ENCODE measurements at places on chromosomes 4 and X.
A peak's percentile ranks its signal among the peaks of the same experiment; 100 is the strongest.

- no peak for DNase-seq
These were observed 16.0 kb downstream of the MCF2 start for GRCh38 chrX:139691843-139692505.

DNA sequence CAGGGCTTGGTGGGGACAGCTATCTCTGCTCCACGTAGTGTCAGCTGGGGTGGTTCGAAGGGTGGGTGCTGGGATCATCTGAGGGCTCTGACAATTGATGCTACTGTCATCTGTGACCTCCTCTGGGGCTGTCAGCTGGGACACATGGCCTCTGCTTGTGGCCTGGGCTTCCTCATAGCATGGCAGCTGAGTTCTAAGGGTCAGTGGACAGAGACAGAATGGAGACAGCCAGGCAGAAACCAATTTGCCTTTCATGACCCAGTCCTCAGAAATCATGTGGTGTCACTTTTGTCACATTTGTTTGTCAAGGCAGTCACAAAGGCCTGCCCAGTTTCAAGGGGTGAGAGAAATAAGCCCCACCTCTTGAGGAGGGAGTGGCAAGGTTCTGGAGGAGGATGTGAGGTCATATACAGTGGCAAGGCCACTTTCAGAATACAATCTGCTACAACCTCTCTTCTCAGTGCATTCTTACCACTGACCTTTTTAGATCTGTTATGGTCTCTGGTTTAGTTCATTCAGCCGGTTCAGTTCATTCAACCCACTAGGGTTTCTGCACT, 103.6 kb upstream of the BCOR start:
- no peak for DNase-seq

- no peak for DNase-seq
These were observed at the start of gene TLR6 for GRCh38 chr4:38856524-38857337. Gene TLR6, minus strand, starts transcription at chr4:38856817. Its CDS starts 27,344 bp downstream, at chr4:38829473.

DNA sequence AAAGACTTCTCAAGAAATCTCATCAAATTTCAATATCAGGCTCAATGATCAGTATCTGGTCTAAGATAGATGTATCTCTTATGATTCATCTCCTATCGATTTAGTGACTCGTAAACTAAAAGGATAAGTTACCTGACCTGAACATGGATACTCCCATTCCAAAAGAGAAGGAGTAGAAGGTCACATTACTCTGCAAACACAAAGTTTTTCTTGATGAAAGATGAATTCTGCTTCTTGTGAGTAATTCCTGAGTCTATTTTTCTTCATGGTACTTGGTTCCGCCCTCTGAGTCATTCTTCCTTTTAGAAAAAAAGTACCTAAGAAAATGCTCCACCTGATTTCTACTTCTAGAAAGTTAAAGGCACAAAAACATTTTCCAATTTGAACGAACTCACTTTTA, 223.1 kb upstream of the SLIT2 start:
- DNase-seq: no peak

DNA sequence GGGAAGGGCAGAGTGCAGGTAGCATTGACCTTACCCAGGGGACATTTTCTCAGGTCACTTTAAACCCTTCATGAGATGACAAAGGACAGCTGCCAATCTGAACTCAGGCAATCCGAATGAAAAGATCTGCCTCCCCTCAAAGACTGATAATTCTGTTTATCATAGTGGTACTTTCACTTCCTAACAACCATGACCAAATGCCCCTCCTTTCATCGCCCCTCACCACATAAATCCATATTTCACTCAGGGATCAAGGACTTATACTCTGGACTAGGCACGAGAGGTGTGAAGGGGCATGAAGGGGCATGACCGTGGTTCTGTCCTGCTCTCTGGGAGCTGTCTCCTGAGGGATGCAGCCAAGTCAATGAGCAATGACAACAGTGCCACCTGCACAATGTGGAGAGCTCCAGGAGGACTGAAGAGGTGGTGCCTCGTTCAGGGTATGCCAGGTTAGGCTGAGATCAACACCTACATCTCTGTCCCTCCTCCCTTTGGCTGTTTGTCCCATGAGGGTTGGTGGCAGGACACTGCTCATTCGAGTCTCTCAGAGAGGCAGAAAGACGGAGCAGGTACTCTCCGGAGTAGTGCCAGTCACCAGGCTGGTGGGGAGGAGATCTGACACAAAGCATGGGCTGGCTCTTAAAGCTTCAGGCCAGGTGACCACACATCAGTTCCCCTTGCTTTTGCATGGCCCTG, 12.5 kb downstream of the HS3ST1 start:
- DNase-seq: no peak

- DNase-seq: no peak
These were observed 746 bp downstream of the TCEAL7 start for GRCh38 chrX:103330681-103331288.

- DNase-seq: no peak
These were observed 710.0 kb downstream of the IL1RAPL1 start for GRCh38 chrX:29297171-29297800.

DNA sequence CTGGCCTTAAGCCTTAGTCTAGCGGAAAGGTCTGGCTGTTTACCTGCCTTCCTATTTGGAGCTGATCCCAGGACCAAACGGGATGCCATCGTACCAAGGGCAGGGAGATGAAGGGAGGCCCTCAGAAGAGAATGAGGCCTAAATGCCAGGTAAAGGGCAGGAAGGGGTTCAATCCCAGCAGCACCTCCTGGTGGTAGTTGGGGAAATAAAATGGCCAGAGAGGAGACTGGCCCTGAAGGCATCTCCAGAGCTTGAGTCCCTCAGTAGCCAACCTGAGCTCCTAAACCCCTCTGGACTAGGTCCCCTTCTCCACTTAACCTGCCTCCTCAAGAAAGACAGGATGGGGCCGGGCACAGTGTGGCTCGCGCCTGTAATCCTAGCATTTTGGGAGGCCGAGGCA, 53.7 kb downstream of the KDM5C start:
- DNase-seq: no peak

DNA sequence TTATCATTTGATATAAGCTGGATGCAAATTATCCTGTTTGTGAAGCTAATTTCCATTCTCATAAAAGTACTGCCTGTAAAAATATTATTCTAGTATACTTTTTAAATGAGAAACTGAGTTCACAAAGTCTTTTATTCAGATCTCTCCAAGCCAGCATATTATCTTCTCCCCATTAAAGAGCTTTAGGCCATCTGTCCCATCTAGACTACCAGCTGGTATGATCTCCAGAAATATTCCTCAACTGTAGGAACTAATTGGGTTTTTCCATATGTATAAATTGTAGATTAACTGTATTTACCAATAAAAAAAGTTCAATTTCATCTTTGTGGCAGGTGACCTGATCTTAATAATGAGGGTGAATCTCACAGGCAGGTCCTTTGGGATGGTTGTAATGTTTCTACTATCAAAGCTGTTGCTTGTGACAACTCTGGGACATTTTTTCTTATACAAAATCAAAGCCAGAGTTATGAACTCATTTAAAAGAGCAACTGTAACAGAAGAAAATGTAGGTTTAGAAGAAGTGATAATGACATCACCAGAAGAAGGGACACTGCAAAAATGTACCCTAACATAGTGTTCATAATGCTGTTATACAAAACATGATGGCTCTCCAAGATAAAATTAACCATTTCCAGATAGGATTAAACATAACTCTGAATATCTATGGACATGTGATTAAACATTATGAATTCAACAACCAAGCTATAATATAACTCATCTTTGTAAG, 132.8 kb downstream of the KCNIP4 start:
- no peak for DNase-seq

DNA sequence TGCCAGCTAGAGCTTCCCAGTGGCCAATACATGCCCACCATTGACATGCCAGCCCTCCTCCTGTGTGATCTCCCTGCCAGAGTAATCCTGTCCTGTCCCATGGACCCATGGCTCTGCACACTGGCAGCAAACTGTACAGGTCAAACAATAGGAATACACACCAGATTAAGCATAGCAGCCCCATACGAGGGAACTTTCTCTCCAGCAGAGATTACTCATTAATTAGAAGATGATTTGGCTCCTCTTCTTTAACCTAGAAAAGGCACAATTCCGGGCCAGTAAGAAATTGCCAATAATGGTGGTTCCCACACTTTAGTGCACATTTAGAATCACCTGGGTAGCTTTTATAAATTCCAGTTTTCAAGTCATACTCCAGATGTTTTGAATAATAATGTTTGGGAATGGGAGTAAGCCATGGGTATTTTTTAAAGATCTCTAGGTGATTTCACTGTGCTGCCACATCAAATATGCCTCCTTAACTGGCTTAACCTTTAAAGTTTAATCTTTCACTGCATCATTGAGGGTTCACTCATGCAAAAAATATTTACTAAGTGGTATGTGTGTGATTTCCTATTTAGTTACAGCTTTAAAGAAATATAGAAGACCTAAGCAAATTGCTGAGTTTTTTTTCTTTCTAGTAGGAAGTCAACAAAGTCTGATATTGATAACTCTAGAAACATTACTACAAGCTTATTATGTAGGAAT, 277.6 kb upstream of the NWD2 start:
- DNase-seq: no peak

- DNase-seq: no peak
These were observed 80.3 kb downstream of the GPC4 start for GRCh38 chrX:133335027-133335426.

- peak; percentile 94 for DNase-seq
These were observed 494.6 kb upstream of the ATOH1 start for GRCh38 chr4:93334003-93334402.

GRCh38 chr4:12791536-12791935, 692.6 kb downstream of the RAB28 start:
- no peak for DNase-seq

DNA sequence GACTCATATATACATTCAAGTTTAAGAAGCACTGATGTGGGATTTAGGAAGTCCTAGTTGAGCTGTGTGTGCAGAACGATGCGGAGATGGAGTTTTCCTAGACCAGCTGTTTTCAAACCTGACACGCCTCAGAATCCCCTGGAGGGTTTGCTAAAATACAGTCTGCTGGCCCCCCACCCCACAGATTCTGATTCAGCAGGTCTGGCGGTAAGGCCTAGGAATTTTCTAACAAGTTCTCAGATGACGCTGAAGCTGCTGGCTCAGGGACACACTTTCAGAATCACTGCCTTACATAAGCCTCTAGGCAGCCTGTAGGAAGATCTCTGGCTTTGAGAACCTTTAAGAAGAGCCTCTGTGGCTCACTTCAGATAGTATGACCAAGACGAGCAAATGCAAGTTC, 73.1 kb downstream of the PHEX start:
- no peak for DNase-seq

DNA sequence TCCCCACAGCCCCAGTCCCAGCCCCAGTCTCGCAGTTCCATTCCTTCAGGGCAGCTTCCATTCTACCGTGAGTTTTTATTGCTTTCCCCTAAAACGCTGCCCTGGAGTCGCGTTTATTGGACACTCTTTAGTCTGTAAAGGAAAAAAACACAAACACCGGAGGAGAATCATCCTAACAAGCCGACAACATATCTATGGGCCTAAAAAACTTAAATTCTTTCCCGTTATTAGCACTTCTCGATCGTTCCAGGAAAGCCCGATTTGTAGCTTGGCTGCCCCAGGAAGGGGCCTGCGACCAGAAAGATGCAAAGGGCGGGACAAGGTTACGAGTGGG, 178.5 kb downstream of the CBR4 start:
- no peak for DNase-seq

DNA sequence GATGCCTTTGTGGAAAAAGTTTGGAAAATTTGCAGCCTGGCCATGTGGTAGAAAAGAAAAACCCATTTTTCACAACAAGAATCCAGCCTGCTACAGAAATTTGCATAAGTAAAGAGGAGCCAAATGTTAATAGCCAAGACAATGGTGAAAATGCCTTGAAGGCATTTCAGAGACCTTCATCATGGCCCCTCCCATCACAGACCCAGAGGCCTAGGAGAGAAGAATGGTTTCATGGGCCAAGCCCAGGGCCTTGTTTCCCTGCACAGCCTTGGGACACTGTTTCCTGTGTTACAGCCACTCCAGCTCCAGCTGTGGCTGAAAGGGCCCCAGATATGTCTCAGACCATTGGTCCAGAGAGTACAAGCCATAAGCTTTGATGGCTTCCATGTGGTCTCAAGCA, 101.4 kb upstream of the LINC00632 start:
- no peak for DNase-seq

- peak; percentile 48 for DNase-seq
These were observed 663 bp upstream of the USP53 start for GRCh38 chr4:119211867-119212233.

DNA sequence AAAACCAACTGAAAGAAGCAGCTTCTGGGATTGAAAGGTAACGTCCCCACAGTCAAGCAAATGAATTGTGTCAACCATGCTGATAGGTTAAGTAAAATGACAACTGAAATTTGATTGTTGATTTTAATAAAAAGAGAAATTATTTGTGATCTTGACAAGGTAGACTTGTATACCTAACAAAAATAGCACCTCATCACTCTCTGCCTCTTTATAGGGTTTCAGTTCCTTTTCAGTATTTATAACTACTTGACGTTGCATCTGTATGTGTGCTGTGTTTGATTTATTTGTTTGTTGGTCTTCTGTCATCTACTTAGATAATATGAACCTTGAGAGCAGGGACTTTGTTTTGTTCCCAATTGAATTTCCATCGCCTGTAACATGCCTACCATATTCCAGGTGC, 7.9 kb upstream of the PPP3CA start:
- DNase-seq: no peak

- no peak for DNase-seq
These were observed 140.3 kb downstream of the INPP4B start for GRCh38 chr4:142705820-142706219.

GRCh38 chr4:48899950-48900349, 6.6 kb downstream of the OCIAD2 start:
- no peak for DNase-seq

DNA sequence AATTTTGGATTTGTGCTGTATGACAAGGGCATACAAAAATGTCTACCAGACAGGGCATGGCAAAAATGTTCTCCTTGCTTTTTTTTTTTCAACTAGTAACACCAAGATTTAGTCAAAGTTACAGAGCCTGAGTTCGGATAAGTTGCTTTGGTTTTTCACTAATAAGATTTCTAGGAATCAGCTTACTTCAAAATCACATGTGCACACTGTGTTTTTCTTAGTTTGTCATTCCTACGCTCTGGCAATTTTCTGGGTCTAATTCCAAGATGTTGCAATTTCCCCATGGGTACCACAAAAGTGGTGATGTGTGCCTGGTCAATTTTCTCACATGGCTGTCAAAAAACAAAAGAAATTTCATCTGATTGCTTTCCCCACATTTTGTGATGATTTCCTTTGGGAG, 6.3 kb downstream of the C1QTNF7 start:
- no peak for DNase-seq

DNA sequence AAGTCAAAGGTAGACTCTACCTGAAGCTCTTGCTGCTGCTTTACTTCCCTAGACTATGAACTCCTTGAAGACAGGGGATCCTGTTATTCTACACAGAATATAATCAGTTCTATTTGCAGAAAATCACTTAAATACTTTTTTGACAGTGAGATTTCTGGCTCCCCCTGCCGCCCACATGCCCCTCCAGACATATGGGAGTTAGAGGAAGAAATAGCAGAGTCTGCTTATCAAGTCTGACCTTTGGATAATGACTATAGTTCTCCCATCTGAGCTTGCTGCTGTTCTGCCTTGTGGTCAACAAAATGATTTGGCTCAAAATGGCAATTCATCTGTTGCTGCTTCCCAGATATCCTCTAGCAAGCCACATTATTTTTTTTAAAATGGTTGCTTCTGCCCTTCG, 101.1 kb downstream of the ENOX2 start:
- DNase-seq: no peak
